ENCODE measurements at places on chromosomes 4 and X. TPM values are rescaled to one million over a fixed set of nuclear protein-coding genes. Genes with fewer than 3 reads are reported as not detected.

TMSB15B gene
- 38.5 TPM for polyA plus RNA-seq

CXCR3 gene
- polyA plus RNA-seq, result 0.93 TPM

UCP1 gene
- polyA plus RNA-seq, result not detected

TCEAL6 gene
- not detected for polyA plus RNA-seq

GABRG1 gene
- not detected for polyA plus RNA-seq

REPS2 gene
- polyA plus RNA-seq, result 2.2 TPM

LUZP4 gene
- polyA plus RNA-seq, result not detected

DAPP1 gene
- polyA plus RNA-seq, result 114 TPM

NPY1R gene
- polyA plus RNA-seq, result not detected

GPR50 gene
- not detected for polyA plus RNA-seq

RNF128 gene
- polyA plus RNA-seq, result not detected

CSAG3 gene
- polyA plus RNA-seq, result not detected

LINC00632 gene
- not detected for polyA plus RNA-seq

UGT2B15 gene
- polyA plus RNA-seq, result 5.0 TPM
